ENCODE measurements at places on chromosomes 11 and 22.

GRCh38 chr11:95283650-95284049, 52.6 kb upstream of the SESN3 start:
- no peak for DNase-seq

- peak; percentile 71 for DNase-seq
These were observed 288.3 kb downstream of the CADM1 start for GRCh38 chr11:115215694-115216617.

DNA sequence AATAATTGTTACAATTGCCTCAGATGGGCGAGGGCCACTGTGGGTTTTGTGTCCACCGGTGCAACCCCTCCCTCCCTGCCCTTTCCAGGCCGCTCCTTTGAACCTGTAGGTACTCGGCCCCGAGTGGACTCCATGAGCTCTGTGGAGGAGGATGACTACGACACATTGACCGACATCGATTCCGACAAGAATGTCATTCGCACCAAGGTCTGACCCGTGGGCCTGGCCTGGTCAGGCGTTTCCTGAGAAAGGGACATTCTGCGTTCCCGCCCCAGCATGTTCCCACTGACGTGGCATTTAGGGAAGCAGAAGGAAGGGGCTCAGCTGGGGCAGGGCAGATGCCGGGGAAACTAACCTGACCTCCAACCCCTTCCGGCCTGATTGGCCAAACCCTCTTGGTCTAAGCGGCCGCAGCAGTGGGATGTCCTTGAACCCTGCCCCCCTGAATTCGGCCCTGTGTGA, 10.1 kb downstream of the SIDT2 start:
- DNase-seq, result no peak

DNA sequence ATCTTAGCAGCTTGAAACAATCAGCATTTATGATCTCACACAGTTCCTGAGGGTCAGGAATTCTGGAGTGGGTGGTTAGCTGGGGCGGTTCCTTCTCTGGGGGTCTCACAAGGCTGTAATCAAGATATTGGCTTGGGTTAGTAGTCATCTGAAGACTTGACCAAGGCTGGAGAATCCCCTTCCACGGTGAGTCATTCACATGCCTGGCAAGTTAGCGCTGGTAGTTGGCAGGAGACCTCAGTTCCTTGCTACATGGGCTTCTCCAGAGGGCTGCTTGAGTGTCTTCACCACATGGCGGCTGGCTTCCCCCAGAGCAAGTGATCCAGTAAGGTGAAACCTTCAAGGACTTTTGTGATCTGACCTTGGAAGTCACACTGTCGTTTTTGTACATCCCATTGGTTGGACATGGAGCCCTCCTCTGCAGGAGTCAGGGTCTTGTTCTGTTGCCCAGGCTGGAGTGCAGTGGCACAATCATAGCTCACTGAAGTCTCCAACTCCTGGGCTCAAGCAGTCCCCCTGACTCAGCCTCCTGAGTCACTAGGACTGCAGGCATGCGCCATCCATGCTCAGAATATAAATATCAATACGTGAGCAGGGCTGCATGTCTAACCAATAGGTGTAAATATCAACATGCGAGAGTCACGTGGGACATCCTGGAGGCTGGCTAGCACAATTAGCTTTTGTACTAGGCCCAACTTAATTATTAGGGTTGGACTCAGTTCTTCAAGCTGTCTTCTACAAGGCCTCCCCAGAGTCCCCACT, 7.2 kb upstream of the NIPSNAP1 start:
- no peak for DNase-seq

GRCh38 chr22:27194096-27194748, 536.8 kb downstream of the MIAT start:
- DNase-seq, result no peak

- no peak for DNase-seq
These were observed 459.9 kb upstream of the CADM1 start for GRCh38 chr11:115964091-115964490.

DNA sequence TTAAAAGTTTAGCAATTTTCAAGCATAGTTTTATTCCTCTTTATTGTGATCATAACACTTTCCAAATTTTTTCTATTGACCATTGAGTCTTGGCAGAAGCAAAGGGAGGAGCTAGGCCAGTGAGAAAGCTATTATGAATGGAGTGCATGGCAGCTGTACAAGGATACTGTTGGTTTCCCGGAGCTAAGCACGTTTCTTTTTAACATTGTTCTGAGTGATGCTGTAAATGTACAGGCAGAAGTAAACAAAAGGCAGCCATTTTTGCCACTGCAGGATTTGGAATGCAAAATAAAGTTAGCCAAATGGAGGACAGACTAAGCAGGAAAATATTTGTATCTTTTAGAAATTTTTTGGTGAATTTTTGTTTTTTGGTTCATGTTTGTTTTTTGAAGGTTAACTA, 16.2 kb downstream of the CBL start:
- DNase-seq, result peak; percentile 53

GRCh38 chr11:94647926-94648325, 80.8 kb downstream of the PIWIL4 start:
- no peak for DNase-seq

GRCh38 chr11:121367844-121368225, 75.3 kb downstream of the SC5D start:
- DNase-seq, result no peak

DNA sequence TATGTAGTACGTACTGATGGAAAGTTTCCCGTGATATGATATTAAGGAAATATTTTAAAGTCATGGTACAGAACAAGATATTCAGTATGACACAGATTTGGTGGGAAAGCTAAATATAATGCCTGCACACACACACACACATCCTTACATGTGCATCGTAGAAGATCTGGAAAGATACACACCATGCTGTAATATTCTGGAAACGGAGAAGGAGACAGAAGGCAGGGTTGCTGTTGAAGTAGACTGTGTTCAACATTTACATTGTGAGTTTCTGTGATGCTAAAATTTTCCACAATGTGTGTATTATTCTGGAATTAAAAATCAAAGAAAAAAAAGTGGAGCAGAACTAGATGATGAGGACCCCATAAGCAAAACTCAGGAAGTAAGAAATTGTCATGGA, 118.0 kb downstream of the RRAS2 start:
- DNase-seq, result no peak

GRCh38 chr11:665062-665703, 28.1 kb downstream of the DRD4 start:
- DNase-seq, result peak; percentile 60

DNA sequence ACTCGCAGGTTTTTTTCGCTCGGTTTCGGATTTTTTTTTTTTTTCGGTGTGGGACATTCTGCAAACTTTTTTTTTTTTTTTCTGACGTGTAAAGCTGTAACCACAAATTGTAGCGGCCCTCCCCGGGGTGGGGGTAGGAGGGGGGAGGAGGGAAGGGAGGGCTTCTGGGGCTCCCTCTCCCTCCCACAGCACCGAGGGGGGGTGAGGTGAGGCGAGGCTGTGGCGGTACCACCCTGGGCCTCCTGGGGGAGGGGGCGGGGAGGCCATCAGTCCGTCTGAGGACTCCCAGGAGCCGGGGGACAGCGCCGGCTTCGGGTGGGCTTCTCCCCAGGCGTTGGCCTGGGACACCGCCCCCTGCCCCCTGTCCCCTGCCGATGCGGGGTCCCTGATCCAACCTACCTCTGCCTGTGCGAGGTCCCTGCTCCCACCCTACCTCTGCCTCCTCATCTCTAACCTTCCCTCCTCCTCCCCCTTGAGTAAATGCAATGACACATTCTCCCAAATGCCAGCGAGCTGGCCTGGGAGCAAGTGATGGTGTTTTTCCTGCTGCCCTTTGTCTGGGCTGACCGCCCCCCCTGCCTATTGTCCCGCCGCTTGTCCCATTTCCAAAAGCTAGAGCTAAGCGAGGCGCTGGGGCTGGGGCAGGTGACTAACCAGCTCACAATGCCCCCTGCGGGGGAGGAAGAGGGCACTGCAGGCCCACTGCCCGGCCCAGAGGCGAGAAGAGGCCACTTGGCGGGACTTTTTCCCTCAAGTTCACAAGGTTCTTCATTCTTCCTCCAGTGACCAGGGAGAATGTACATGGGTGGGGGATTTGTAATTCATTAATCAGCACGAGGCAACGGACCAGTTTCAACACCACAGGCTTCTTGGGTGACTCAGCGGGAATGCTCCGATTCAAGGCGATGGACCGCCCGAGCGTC, 511 bp upstream of the CLCF1 start:
- no peak for DNase-seq

DNA sequence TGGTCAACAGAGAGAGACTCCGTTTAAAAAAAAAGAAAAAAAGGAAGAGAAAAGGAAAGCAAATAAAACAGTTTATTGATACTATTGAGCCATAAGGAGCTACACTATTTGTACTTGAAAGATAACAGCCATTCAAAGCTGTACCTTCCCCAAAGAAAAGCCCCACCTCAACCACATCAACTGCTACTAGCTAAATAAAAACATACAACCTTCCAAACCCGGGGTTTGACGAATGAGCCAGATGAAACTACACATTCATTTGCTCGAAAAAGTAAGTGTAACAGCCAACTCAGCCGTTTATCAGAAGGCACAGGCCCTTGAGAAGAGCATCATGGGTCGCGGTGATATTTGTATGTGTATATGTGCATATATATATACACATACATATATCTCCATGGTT, 78.4 kb downstream of the SIK3 start:
- no peak for DNase-seq

DNA sequence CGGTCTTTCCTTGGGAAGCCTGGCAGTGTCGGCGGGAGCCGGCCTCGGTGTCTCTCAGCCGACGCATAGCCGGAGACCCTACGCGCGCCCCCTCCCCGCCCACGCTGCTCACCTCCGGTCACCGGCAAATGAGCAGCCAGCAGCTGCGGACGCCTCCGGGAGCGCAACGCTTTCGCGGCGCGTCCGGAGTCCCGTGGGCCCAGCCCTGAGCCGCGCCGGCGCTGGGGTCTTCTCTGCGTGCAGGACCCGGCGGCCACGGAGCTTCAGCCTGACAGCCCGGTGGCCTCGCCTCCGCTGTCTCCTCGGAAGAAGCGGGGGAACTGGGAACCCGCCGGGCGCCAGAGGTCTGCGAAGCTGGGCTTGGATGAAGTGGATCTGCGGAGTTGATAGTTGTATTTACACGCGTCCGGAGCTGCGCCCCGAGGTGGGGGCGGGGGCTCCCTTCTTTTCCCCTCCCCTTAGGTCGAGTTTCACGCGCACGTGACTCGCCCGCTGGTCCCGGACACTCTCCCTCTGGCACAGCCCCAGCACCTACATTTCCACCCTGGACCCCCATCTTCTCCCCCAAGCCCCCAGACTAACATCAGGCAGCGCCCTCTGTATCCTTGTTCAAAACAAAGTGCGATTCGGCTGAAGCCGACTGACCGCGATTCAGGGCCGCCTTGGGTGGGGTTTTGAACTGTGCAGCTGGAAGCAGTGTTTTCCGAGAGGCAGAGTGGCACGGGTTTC, at the start of gene SLC43A1:
TSS of gene SLC43A1 (minus strand) at position 371 of the 729 bp plus-strand sequence. CDS start 1,591 bp downstream, outside the sequence.
- peak; percentile 13 for DNase-seq

DNA sequence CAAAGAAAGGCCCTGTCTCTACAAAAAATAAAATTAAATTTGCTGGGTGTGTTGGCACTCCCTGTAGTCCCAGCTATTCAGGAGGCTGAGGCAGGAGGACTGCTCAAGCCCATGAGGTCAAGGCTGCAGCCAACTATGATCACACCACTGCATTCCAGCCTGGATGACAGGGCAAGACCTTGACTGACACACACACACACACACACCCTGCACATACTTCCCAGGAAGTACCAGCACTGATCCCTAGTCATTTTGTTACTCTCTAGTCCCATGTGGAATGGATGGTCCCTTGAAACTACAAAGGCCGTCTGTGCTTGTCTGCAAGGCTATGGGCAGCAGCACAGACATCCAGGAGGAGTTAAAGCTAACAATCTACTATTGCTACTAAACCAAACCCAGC, 59.7 kb upstream of the CYP2D6 start:
- DNase-seq, result no peak
